Mesenteric fat pad (tissue), 1 donor: ENCODE measurements at places on chromosomes 7 and 10. TPM values are rescaled to one million over a fixed set of nuclear protein-coding genes. Genes with fewer than 3 reads are reported as not detected.

Gene NUTM2B
- 0.48 TPM for total RNA-seq

Gene FAM53B
- 35.0 TPM for total RNA-seq

Gene C10orf95
- 0.22 TPM for total RNA-seq

Gene CDCA7L
- 10.9 TPM for total RNA-seq

Gene CDH23
- total RNA-seq = 9.7 TPM

Gene SUV39H2
- total RNA-seq = 8.6 TPM

Gene DLX5
- total RNA-seq = 0.22 TPM

Gene HNRNPH3
- 91.4 TPM for total RNA-seq

Gene TUBAL3
- not detected for total RNA-seq

Gene GIMAP1
- total RNA-seq = 4.4 TPM

Gene GDF2
- not detected for total RNA-seq

Gene GRID2IP
- not detected for total RNA-seq

Gene IGFBP3
- 223 TPM for total RNA-seq

Gene PDE6C
- total RNA-seq = not detected

Gene KLF14
- total RNA-seq = 2.9 TPM

Gene CYP26A1
- not detected for total RNA-seq

Gene HOXA13
- 1.9 TPM for total RNA-seq

Gene FAM171A1
- 36.2 TPM for total RNA-seq

Gene NKX1-2
- total RNA-seq = not detected

Gene UPK3BL1
- 15.7 TPM for total RNA-seq

Gene EGFR
- total RNA-seq = 80.9 TPM

Gene DYNC1I1
- total RNA-seq = 4.3 TPM

Gene TSPAN15
- total RNA-seq = 109 TPM

Gene FAM237B
- not detected for total RNA-seq

Gene LRRTM3
- total RNA-seq = not detected

Gene ABCA13
- total RNA-seq = 0.67 TPM

Gene SPAM1
- total RNA-seq = not detected

Gene NRAP
- 0.06 TPM for total RNA-seq

Gene ZNF485
- total RNA-seq = 2.1 TPM

Gene BBIP1
- total RNA-seq = 26.9 TPM

Gene CTAGE4
- 0.58 TPM for total RNA-seq

Gene DNAH11
- 0.26 TPM for total RNA-seq

Gene YWHAG
- total RNA-seq = 297 TPM

Gene OR2A25
- not detected for total RNA-seq

Gene PLXNA4
- total RNA-seq = 133 TPM

Gene OR2A12
- not detected for total RNA-seq

Gene NME8
- 0.45 TPM for total RNA-seq

Gene SPDYE2B
- total RNA-seq = not detected

Gene TACC2
- 31.0 TPM for total RNA-seq

Gene AIFM2
- 135 TPM for total RNA-seq

Gene TYW1
- 18.9 TPM for total RNA-seq

Gene ZKSCAN1
- total RNA-seq = 58.9 TPM

Gene TMEM184A
- total RNA-seq = 0.16 TPM

Gene NAT16
- total RNA-seq = not detected

Gene LIPF
- total RNA-seq = not detected

Gene CHRM2
- total RNA-seq = not detected

Gene MMD2
- total RNA-seq = not detected

Gene LHFPL3
- not detected for total RNA-seq

Gene LRIT1
- not detected for total RNA-seq

Gene TRIM73
- 5.4 TPM for total RNA-seq

Gene PRF1
- 4.0 TPM for total RNA-seq

Gene FAM131B
- total RNA-seq = 1.8 TPM

Gene NODAL
- not detected for total RNA-seq

Gene TIMM23B
- 20.7 TPM for total RNA-seq

Gene FBH1
- 80.4 TPM for total RNA-seq
